Upper lobe of right lung (tissue), 1 donor: ENCODE measurements at places on chromosomes 7 and 10. TPM values are rescaled to one million over a fixed set of nuclear protein-coding genes. Genes with fewer than 3 reads are reported as not detected.

DNA sequence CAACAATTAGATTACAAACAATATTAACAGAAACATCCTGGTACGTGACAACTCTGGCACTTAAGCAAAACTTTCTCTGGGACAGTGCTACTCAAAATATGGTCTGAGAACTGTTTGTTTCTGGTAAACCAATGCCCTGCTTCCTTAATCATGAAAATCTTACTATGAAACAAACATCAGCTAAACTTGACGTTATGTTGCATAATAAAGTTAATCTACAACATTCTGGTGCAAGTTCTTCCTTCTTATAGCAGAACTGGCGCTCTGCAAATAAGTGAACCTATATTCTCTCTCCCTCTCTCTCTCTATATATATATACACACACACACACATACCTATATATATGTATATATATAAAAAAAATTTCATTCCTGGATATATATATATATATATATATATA is 7.8 kb downstream of the C7orf33 start:
- no peak for DNase-seq

GRCh38 chr10:27605318-27605717 is 101.2 kb downstream of the RAB18 start:
- no peak for DNase-seq

- DNase-seq, result no peak
These were observed 32.5 kb downstream of the COL1A2 start for GRCh38 chr7:94426980-94427875.

Gene PRSS1
- not detected for total RNA-seq

DNA sequence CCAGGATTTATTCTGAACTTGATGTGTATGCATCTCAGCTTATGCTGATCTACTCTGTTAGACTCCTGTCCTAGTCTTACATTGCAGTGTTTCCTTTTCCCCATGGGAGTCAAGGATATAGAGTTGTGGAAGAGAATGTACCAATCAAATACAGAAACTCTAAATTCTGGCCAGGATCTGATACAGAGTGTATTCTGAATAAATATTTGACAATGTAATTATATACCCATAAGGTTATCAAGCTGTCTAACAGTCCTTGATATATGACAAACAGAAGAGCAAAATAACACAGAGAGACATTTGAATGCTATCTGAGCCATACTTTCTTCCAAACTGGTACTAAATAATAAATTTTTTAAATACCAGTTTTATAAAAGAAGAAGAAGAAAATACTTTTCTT is 116.8 kb downstream of the ETV1 start:
- no peak for DNase-seq

Gene GPR37
- total RNA-seq, result 0.96 TPM

Gene KCNMA1
- 26.3 TPM for total RNA-seq
